Frontal cortex (tissue), 4 donors: ENCODE measurements at places on chromosomes 1 and 21.

DNA sequence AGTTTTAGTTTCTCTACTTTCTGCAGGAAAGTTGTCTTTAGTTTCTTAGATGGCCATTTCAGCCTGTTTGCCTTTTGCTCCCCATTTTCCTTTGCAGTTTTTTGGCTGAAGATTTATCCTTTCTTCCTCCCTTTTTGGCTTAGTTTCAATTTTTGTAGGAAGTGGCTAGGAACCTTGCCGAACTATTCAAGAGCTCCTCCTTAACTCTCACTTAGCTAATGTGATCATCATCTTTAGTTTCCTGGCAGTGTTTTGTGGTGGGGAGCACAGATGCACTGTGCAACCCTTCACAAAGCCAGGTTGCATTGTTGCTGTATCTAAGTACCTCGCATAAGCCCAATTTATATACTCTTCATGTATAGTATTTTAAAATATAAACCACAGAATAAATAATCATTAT, 28.8 kb upstream of the CCDC181 start:
- no peak for DNase-seq

DNA sequence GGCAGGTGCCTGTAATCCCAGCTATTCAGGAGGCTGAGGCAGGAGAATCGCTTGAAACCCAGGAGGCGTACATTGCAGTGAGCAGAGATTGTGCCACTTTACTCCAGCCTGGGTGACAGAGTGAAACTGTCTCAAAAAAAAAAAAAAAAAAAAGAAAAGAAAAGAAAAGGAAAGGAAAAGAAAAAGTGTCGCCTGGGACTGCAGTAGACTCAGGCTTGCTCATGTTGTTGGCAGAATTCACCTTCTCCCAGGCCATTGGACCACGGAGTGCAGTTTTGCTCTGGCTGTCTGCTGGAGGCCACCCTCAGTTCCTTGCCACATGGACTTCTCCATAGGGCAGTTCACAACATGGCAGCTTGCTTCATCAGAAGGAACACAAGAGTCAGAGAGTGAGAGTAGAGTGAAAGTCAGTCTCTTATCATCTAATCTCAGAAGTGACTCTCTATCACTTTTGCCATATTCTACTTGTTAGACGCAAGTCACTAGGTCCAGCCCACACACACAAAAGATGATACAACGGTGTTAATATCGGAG, 29.2 kb downstream of the BCAS2 start:
- no peak for DNase-seq

- DNase-seq: no peak
Measured at GRCh38 chr1:18347559-18347958, 133.2 kb upstream of the KLHDC7A start.

GRCh38 chr21:30707409-30707808, 11.2 kb downstream of the KRTAP21-3 start:
- DNase-seq: no peak

- DNase-seq: peak; percentile 54
Measured at GRCh38 chr1:224644553-224645154, 28.5 kb downstream of the CNIH3 start.

DNA sequence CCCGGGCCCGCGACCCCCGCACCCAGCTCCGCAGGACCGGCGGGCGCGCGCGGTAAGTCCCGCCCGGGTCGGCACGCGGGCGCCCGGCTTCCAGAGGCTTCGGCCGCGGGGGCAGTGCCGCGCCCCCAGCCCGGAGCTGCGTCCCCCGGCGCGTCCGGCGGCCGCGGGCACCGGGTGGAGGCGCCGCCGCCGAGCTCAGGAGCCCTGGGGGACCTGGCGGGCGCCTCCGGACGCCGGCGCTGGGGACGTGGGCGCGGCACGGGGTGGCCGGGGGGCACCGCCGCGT, 227 bp downstream of the NBL1 start:
- no peak for DNase-seq
